Renal cortex interstitium (tissue), 15 donors: ENCODE measurements at places on chromosomes 11 and 22. TPM values are rescaled to one million over a fixed set of nuclear protein-coding genes. Genes with fewer than 3 reads are reported as not detected.

DNA sequence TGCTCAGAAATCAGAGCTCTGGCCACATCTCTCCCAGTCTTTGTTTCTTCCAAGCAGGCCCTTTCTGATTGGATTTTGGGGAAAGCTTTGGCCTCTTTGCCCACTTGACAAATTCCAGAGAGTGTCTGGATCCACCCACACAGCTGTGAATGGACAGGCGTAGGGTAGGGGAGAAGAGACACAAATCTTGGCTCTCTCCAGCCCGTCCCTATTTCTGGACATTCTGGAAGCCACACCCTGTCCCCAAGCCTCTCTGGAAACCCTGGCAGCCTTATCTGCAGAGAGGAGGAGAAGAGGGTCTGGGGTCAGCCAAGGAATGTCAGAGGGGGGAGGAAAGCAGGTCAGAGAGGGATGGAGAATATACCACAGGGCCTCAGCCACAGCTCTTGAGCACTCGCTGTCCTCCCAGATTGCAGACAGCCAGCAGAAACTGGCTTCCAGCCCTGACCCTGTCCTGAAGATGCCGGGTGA, 59.5 kb upstream of the WNT11 start:
- no peak for DNase-seq

GRCh38 chr11:130778705-130779104, 137.6 kb downstream of the SNX19 start:
- no peak for DNase-seq

- no peak for DNase-seq
Measured at GRCh38 chr11:73453562-73453961, 77.4 kb downstream of the RELT start.

GRCh38 chr11:16881074-16881709, 133.0 kb downstream of the PLEKHA7 start:
- no peak for DNase-seq

DNA sequence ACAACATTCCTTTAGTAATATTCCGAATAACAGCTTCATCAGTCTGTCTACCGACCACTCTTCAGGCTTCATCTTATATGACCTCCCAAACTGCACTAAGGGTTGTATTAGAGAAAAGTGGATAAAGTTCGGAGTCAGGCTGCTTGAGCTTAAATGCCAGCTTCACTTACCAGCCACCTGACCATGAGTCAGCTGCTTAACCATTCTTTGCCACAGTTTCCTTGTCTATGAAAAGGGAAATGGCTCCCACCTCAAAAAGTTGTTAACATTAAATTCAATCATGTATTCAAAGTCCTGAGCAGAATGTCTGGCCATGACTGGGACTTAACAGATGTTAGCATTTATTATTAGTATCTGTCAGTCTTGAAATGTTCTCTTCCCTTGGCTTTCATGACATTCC, 20.9 kb downstream of the LIMK2 start:
- DNase-seq = no peak

SLC25A45 gene
- 6.3 TPM for polyA plus RNA-seq
